ENCODE measurements at places on chromosomes 1 and 21.

DNA sequence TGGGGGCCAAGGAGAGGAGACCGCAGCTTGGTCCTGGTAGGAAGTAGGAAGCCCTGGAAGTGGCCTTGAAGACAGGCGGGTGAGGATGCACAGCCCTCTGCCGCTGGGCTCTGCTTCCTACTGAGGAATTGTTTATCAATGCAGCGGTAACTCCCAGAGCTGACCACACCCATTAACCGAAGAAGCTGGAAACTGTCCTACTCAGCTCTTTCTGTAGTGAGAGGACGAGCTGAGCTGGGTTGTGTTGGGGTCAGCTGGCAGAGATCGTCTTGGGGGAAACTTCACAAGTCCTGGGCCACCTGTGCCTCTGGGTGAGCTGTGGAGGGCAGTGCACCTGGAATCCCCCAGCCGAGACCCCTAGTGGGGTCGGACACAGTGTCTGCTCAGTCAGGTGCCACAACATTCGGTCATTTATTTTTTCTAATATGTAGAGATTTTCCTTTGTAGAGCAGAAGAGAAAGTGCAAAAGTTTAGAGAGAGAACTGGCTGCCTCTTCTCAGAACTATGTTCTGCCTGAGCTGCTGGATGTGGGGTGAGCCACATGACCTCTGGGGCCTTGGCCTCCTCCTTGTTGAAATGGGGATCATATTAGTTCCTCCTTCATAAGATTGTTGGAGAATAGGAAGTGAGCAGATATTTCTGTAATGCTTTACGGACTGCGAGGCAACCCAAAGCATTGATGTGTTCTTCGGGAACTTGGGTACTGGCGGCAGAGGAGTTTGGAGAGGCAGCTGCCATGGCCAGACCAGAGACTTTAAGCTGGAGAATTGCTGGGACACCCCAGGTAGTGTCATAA, 3.6 kb downstream of the NECAP2 start:
- DNase-seq = no peak

DNA sequence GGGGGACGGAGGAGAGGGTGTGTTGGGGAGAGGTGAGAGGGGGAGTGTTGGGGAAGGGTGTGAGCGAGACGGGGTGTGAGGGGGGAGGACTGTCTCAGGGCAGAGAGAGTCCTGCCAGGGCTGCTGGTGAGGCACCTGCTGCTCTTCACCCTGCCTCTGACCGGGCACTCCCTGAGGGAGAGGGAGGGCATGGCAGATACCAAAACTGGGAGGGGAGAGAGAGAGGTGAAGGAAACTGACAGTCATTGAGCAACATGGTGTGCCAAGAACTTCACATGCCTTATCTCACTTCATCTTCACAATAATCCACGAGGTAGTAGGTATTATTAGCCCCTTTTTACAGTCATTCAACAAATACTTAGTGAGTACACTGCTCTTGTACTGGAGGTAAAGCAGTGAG, 61.3 kb upstream of the ARTN start:
- DNase-seq = no peak

DNA sequence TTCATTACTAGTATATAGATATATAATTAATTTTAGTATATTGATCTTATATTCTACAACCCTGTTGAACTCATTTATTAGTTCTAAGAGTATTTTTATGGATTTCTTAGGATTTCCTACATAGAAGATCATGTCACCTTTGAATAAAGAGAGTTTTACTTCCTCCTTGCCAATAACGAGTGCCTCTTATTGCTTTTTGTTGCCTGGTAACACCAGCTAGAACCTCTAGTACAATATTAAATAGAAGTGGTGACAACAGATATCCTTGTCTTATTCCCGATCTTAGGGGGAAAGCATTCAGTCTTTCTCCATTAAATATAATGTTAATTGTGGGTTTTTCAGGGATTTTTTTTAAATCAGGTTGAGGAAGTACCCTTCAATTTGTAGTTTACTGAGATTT, 40.8 kb downstream of the WNT2B start:
- no peak for DNase-seq

DNA sequence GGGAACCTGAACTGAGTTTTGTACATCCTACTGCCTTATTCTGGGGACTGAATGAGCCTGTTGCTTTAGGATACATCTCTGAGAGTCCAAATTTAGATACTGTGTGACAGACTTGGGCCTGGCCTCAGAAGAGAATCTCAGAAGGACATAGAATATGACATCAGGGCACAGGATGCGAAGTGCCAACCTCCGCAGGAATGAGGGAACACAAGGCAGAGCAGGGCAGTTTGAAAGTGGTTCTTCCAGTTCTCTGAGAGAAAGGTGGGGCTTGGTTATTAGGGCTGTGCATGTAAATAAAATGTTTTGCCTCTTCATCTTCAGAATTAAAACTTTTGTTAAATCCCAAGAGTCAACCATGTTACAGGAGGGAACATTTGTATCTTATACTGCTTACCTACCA, 23.1 kb downstream of the TRAF5 start:
- DNase-seq = no peak

GRCh38 chr1:160361199-160361598, 5.7 kb upstream of the NHLH1 start:
- DNase-seq = no peak

DNA sequence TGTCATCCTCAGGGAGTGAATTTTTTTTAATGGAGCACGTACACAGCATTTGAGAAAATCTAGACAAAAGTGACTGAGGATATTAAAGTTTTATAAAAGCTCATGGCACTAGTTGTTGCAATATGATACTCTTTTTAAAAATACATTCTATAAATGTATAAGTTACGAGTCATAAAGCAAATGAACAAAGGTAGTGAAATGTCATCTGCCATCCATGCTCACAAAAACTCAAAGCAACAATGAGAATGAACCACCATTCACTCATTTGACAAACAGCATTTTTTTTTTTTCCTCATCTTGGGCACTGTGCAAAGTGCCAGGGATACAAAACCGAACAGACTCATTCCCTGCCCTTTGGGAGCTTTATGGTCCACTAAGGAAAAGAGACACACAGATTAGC, 38.7 kb downstream of the GPR137B start:
- DNase-seq = no peak

DNA sequence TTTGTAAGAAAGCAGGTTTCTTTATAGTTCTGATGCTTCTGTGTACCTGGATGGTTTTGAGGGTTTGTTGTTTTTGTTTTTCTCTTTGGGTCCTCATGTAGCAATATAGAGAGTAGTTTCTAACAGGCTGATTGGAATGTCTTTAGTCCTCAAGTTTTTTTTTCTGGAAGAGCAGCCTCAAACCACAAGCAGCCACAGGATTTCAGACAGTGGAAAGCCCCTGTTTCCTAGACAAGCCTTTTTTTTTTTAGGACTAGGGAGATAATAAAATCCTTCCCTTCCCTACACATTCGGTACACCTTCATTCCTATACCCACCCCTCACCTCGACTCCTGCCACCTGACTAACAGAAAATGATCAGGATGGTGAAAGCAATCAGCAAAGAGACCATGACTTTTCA, 47.6 kb downstream of the ACP6 start:
- DNase-seq = no peak

GRCh38 chr1:201218409-201218808, 27.8 kb downstream of the IGFN1 start:
- no peak for DNase-seq
